ENCODE measurements at places on chromosomes 1 and 21. TPM values are rescaled to one million over a fixed set of nuclear protein-coding genes. Genes with fewer than 3 reads are reported as not detected.

DNA sequence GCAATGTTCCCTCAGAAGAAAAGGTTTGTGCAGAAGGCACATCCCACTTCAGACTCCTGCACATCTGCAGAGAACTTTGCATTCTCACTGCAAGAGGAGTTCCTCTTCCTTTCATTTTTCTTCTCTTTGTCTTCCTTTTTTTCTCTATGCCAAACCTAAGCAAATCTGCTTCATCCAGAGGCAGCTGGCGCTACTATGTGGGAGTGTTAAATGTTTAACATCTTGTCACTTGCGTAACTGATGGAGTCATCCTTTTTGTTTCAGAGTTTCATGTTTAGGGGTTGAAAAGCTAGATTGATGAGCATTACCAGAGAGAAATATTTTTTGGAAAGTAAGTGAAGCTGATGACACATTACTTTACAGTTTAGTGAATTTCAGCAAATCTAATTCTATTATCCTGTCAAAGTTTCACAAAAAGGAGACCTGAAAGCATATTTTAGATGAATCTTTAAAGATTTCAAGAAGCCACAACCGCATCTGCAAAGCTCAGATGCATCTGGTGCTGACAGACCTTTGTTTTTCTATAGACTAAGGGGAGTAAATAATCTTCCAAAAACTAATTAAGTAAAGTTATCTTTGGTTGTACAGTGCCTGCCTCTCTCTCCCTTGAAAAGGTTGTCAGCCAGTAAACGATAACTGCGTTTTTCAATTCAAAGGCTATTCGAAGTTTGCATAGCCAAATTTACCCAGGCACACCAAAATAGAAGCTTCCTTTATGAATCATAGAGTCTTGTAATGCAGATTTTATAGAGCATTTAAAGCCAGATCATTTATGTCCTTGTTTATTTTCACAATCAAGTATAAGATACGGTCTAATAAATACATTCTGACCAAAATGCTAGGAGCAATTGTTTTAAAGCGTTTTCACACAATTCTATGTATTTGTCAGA is 1.2 kb upstream of the LRRC53 start:
- DNase-seq: no peak

- DNase-seq: peak; percentile 83
These were observed 13.3 kb downstream of the POLR3GL start for GRCh38 chr1:145977486-145978470.

GRCh38 chr1:100896481-100896982 is 642 bp downstream of the SLC30A7 start:
- DNase-seq: peak; percentile 33

DNA sequence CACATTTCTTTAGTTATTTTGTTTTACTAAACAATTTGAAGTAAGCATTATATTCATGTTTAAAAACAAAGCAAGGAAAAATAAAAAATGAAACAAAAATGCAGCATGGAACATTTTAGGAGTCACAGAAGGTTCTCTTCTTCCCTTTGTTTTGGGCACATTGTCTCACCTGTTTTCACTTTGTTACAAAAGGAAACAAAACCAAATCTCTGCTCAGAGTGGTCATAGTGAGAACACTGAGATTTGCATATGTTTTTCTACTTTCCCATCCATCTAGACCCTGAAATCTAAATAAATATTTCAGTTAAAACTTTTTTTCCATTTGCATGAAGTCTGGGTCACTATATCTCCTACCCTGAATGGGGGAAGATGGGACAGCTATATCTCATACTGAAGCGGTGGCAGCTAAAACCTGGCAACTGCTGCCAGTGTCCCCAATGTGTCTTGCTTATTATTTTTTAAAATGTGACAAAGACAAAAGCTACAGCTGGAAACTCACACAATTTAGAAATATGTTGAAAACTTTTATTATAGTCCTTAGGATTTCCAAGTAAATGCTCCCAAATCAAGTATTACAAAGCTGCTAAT is 3.5 kb downstream of the EXOC8 start:
- no peak for DNase-seq

DNA sequence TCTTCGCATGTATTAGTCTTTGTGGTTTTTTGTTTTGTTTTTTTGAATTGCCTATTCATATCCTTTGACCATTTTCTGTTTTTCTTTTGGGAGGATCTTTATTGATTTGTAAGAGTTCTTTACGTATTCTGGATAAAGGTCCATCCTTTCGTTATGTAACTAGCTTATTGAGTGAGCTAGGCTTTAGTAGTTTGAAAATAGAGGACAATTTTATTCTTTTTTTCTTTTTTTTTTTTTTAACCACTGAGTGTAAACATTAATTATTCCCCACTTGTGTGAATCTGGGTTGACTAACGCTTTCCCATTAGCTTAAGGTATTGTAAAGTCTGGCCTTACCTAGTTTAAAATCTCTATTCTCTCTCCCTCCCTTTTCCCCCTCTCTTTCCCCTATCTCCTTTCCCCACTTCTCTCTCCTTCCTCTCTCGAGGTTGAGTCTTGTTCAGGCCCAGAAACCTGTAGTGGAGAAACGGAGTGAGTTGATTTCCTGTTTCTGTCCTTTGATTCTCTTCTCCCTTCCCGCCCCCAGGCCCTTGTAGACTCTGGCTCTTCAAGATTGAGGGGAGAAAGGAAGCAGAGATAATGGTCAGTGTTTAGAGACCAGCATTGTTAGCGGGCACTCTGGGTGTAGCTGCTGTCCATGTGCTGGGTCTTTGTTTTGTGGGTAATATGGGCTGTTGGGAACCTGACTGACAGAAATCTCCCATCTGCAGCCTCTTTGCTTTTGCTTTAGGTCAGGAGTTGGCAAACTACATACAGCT is 1.5 kb downstream of the MORC3 start:
- DNase-seq: peak; percentile 17

GRCh38 chr1:36876990-36877389 is 157.3 kb downstream of the GRIK3 start:
- no peak for DNase-seq

- DNase-seq: no peak
These were observed 98.8 kb upstream of the DUSP10 start for GRCh38 chr1:221840511-221841243.

- DNase-seq: no peak
These were observed 34.7 kb upstream of the CLSTN1 start for GRCh38 chr1:9858293-9859035.

- no peak for DNase-seq
These were observed 153.1 kb upstream of the RAB4A start for GRCh38 chr1:229117664-229118300.

GRCh38 chr1:84386716-84387479 is 11.4 kb upstream of the DNASE2B start:
- DNase-seq: no peak

The ARHGEF16 gene
- polyA plus RNA-seq: 25.8 TPM

The VPS26C gene
- 51.1 TPM for polyA plus RNA-seq

The THEM5 gene
- polyA plus RNA-seq: 0.92 TPM

The CTXND2 gene
- not detected for polyA plus RNA-seq

The FAM3B gene
- 29.7 TPM for polyA plus RNA-seq
